ENCODE measurements at places on chromosomes 4 and X. TPM values are rescaled to one million over a fixed set of nuclear protein-coding genes. Genes with fewer than 3 reads are reported as not detected.

CENPVL2 gene
- total RNA-seq: not detected

NEIL3 gene
- 34.6 TPM for total RNA-seq

CT47A7 gene
- total RNA-seq: not detected

CYTL1 gene
- total RNA-seq: not detected

OPHN1 gene
- total RNA-seq: 0.07 TPM

PLXNB3 gene
- total RNA-seq: 0.35 TPM

DNA sequence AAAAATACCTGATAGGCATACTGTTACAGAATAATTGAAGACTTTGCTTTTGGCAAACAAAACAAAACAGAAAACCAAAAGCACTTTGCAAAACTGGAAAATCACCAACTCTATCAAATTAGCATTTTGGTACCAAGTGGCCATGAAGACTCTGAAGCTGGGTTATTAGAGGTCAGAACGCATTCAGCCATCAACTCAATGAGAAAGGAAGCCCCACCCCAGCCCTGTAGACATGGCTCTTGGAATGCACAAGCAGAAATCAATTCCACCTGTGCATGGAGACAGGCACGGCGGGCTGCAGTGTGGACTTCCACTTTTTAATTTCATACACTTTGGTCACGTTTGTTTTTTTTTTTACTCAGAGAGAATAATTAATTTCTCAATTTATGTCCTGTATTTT is 93.6 kb upstream of the DHX15 start:
- DNase-seq: no peak

GRCh38 chr4:184280591-184281071 is 63.0 kb upstream of the ENPP6 start:
- DNase-seq: no peak

GRCh38 chrX:147846676-147847075 is 65.0 kb upstream of the FMR1 start:
- DNase-seq: no peak

DNA sequence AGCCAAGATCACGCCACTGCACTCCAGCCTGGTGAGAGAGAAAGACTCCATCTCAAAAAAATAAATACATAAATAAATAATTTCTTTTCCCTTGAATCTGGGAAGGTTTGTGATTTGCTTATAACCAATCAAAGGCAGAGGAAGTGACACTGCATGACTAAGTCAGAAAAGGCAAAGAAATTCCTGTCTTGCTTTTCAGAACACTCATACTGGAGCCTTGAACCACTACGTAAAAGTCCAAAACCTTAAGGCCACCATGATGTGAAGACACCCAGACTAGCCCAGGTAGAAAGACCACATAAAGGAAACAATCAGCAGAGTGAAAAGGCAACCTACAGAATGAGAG is 36.6 kb downstream of the TMEM156 start:
- DNase-seq: no peak

- no peak for DNase-seq
Observed at GRCh38 chrX:138945219-138945618, 233.7 kb upstream of the FGF13 start.

DNA sequence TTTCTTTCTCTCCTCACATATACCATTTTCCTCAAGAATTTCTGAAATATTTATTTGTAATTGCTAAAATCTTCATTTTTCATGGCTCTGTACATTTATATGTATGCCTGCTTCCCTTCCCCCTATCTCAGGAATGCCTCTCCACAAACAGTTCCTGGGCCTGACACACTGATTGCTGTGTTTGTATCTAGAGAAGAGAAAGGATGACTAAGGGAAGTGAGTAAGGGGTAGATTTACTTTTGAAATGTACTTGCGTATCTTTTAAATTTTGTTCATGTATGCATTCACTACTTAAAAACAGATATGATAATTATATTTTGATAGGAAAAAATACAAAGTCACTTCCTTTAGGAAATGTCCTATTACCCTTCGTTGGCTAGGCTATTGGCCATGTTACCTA is 790.8 kb downstream of the PCDH18 start:
- DNase-seq: no peak

DNA sequence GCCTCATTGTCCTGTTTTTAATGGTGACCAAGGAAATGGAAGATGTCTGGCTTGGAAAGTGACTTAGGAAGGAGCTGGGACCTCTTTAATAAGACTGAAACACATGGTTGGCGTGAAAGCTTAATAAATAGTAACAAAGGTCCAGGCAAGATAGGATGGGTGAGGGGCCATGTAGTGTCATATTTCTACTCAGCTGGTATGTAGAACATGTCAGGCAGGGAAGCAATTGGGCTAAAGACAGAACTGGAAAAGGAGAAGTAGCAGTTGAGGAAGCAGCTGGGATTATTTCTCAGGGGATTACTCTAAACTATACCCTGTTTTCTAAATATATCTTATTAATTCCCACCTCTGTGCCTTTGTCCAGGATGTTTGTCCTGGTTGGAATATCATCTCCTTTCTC is 18.6 kb downstream of the ITGB1BP2 start:
- DNase-seq: no peak

DNA sequence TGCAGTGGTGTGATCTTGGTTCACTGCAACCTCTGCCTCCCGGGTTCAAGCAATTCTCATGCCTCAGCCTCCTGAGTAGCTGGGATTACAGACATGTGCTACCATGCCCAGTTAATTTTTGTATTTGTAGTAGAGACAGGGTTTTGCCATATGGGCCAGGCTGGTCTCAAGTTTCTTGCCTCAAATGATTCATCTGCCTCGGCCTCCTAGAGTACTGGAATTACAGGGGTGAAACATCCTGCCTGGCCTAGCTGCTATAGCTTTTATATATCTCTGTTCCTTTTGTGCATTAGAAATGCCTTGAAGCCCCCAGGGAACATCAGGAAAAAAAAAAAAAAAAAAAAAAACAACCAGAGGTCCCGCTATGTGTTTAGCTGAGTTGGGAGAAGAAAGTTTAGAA is 34.8 kb downstream of the UBE2K start:
- DNase-seq: no peak

DNA sequence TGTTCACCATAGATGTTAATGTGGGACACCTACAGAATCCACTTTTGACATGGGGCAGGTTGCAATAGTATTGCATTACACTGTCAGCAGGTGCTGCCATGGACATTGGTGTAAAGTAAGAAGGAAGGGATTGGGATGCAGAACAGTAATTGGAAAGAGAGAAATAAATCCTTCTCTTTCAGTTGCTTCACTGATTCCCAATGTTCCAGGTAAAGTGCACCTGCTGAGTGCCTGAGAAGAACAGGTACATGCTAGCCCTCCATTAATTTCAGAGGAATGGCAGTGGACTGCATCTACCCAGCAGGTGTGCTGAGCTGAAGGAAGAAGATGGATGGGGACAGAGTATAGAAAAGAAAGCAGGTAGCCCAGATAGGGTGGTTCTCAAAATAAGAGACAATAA is 248.5 kb downstream of the TENM3 start:
- DNase-seq: no peak

- no peak for DNase-seq
Observed at GRCh38 chr4:6633091-6633906, 7.2 kb upstream of the MRFAP1 start.

GRCh38 chr4:181476508-181476890 is 766.7 kb upstream of the TENM3 start:
- DNase-seq: no peak

- DNase-seq: no peak
Observed at GRCh38 chr4:126986828-126987227, 645.9 kb upstream of the INTU start.

- DNase-seq: no peak
Observed at GRCh38 chr4:47532658-47533057, 47.6 kb downstream of the ATP10D start.

DNA sequence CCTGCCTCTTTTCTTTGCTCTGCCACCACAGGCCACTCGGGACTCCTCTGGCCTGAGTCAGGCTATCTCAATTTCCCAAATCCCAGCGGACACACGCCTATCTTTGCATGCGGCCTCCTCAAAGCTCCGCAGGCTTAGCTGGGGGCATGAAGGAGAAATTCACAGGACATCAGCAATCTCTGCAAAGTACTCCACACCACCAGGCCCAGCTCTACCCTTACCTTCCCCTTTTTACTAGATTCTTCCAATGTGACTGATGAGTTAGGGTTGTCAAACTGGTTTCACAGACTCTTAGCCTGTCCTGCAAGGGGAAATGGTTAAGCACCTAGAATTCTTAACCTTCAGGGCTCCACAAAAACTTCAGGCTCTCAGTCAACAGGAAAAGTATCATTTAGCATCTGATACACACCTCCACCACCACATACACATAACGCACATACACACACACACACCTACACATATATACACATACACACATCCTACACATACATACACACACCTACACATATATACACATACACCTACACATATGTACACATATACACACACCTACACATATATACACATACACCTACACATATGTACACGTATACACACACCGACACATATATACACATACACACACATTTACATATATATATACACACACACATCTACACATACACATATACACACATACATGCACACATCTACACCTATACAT is 349.1 kb downstream of the ANK2 start:
- no peak for DNase-seq
